ENCODE measurements at places on chromosomes 13 and 19.
A peak's percentile ranks its signal among the peaks of the same experiment; 100 is the strongest.

GRCh38 chr19:49056101-49056901 is 1.2 kb downstream of the CGB7 start:
- peak; percentile 97 for DNase-seq
- H3K27me3 ChIP-seq, result no peaks in the 10 kb centered on the region
- no peak overlapping the region for H3K27ac ChIP-seq
- peak overlapping the region; percentile 81 for H3K4me3 ChIP-seq
- H3K36me3 ChIP-seq, result no peaks in the 10 kb centered on the region

DNA sequence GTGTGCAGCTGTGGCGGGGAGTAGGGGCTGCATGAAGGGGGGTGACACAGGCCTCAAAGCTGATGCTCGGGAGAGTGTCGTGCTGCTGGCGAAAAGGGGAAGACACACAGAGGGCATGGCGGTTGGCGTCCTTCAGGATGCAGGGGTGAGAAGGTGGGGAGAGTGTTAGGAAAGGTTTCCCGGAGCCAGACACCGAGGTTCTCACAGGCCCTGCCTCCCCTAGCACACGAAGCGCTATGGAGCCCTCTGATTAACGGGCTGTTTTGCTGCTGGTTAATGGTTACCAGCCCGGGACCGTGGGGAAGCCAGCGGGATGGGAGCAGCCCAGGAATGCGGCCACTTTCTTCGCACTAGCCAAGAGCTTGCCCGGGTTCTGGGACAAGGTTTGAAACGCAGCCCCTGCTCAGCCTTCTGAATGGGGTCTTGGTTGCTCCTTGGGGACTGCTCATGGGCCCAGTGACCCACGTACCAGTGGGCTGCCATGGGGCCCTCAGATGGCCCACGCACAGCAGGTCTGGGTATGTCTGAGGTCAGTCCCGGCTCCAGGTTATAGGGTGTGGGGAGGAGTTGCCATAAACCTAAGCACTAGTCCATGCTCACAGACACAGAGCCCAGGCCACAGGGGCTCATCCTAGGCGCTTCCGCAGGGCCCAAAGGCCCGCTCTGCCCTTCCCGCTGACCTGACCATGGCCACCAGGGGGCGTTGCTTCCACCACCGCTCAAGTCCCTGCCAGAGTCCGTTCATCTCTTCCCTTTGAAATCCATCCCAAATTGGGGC is 31.3 kb upstream of the ISYNA1 start:
- H3K4me1 ChIP-seq, result peaks cover 20% of the 10 kb centered on the region
- no peak overlapping the region for H3K27ac ChIP-seq
- no peak overlapping the region for H3K4me3 ChIP-seq
- peak; percentile 96 for DNase-seq
- peaks cover 20% of the 10 kb centered on the region for H3K36me3 ChIP-seq

DNA sequence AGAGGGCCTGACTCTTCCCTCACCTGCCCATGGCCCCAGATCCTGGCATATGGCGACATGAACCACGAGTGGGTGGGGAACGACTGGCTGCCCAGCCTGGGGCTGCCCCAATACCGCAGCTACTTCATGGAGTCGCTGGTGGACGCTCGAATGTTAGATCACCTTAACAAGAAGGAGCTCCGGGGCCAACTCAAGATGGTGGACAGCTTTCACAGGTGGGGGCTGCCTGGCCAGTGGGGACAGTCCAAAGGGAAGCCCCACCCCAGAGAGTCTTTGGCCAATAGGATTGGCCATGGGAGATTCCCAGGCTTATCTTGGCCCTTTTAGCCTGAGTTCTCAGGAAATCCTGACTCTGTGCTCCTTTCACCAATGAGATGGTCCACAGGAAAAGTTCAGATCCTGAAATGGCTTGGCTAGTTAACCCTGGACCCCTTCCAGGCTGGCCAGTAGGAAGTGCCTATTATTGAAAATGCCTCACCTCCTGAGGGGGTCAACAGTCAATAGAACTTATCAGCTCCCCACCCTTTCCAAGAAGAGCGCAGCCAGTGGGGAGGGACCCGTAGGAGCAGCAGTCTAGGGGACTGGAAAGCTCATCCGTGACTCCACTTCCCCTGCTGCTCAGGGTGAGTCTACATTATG is 7.0 kb downstream of the HRC start:
- no peaks in the 10 kb centered on the region for H3K36me3 ChIP-seq
- H3K27me3 ChIP-seq, result no peaks in the 10 kb centered on the region
- DNase-seq, result peak; percentile 83
- H3K4me3 ChIP-seq, result no peak overlapping the region
- H3K27ac ChIP-seq, result no peak overlapping the region
- peaks cover 30% of the 10 kb centered on the region for H3K4me1 ChIP-seq

DNA sequence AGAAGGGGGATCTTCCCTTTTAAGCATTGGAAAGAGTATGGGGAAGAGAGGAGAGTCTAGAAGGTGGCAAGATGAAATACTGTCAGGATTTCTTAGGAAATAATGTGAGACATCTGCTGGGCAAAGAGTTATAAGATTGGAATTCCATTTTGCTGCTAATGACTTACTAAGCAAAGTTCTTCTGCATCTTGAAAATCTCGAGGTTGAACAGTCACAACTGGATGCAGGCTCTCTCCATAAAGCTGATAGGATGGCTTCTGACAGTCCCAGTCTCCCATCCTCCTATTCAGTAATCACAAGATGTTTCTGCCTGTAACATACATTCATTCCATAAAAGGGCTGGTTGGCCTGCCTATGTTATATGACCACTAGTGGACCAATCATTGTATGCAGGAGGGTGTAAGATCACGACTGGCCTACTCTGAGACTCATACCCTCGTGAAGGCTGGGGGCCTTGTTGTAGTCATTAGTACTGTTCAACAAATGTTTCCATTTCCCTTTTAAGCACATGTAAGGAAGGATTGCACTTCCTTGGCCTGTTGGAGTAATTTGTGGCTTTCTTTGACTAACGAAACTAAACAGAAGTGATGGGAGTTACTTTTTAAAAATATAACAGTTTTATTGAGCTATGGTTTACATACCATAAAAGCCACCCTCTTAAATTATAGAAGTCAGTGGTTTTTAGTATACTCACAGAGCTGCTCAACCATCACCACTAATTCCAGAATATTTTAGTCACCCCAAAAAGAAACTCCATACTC is 45.0 kb upstream of the TDRD3 start:
- no peak for DNase-seq
- H3K4me1 ChIP-seq, result no peaks in the 10 kb centered on the region
- no peak overlapping the region for H3K27ac ChIP-seq
- no peaks in the 10 kb centered on the region for H3K36me3 ChIP-seq
- H3K4me3 ChIP-seq, result no peak overlapping the region
- peaks cover 13% of the 10 kb centered on the region for H3K27me3 ChIP-seq

DNA sequence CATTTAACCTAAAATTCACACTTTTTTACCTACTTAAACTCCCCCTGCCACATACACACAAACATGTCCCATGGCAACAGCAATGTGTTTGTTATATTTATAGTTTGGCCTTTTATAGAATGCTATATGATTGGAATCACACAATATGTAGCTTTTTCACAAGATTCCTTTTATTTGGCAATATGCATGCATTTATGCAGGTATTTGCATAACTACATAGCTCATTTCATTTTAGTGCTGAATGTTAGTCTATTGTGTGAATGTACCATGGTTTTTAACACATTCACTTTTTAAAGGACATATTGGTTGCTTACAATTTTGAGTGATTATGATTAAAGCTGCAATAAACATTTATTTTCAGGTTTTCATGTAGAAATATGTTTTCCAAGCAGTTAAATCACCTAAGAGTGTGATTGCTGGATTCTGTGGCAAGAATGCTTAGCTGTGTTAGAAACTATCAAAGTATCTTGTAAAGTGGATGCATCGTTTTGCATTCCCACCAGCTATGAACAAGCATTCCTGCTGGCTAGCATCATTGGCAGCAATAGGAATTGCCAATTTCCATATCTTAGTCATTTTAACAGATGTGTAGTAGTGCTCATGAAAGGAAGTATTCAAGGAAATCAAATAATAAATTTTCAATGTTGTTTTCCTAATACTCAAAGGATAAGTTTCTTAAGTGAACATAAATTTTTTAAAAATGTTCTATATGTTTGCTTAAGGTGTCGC is 557.0 kb downstream of the SLITRK1 start:
- no peak overlapping the region for H3K4me3 ChIP-seq
- H3K27me3 ChIP-seq, result no peaks in the 10 kb centered on the region
- H3K36me3 ChIP-seq, result no peaks in the 10 kb centered on the region

DNA sequence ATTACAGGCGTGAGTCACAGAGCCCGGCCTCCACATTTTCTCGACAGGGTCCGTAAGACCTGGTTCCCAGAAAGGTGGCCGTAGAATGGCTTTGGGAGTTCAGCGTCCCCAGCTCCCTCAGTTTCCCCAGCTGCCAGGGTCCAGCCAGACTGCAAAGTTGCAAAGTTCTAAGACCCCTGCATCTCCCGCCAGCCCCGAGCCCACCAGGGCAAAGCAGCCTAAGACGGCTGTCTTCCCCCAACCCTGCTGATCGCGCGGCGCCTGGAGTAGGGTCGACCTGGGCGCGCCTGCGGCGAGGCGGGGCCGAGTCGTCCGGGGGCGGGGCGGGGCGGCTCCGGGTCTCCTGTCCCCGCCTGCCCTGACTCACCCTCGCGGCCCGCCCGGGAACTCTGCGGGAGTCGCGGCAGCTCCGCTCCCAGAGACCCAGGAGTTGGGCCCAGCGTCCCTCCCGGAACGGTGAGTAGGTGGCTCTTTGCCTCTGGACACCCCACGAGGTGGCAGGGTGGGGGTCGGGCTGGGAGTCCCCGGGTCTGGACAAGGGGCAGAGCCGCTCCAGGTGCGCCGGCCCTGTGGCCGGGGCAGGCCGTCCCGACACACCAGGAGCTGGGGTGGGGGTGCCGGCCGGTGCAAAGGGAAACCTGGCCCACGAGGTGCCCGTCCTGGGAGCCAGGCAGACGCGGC is at the start of gene LRRC8E:
Gene LRRC8E, plus strand, starts transcription at position 366 of the 681 bp plus-strand sequence. CDS start 7,094 bp downstream, outside the sequence.
- peak within 1 kb of the TSS; percentile 58 for H3K27ac ChIP-seq
- H3K27me3 ChIP-seq, result no peaks in the 10 kb centered on the region
- peaks cover 11% of the 10 kb centered on the region for H3K4me1 ChIP-seq
- peak; percentile 99 for DNase-seq
- no peaks in the 10 kb centered on the region for H3K36me3 ChIP-seq

DNA sequence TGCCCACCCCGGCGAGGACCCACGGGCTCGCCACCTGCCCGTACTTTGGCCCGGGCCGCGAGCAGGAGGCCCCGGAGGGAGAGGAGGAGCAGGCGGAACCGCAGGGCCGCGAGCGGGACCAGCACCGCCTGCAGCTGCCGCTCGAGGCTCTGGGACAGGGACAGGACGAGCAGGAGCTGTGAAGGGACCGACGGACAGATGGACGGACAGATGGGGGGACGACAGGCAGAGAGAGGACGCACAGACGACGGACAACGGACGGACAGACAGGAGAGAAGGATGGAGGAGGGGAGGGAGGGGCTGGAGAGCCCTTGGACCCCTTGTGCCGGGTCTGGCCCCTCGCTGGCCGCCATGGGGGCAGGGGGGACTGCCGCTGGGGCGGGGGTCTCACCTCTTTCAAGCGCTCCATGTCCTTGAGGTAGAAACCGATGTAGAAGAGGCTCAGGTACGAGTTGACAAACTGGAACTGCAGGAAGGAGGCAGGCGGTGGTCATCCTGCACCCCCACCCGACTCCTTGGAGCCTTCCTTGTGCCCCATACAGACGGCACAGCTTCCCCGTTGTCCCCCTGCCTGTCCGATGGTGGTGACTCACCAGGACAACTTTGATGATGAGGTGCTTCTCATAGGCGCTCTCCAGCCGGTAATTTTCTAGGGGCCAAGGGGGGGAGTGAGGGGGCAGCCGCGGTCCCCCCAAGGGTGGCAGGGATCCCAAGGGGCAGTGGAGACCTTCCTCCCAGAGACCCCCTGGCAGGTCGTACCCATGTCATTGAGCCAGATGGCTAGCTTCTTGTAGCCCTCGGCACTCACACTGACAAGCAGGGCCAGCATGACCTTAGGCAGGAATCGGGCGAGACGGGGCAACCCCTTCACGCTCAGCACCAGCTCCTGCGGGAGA is 5.0 kb downstream of the ANO8 start:
- no peaks in the 10 kb centered on the region for H3K27me3 ChIP-seq
- H3K4me3 ChIP-seq, result no peak overlapping the region
- H3K27ac ChIP-seq, result no peak overlapping the region
- peaks cover 18% of the 10 kb centered on the region for H3K4me1 ChIP-seq

DNA sequence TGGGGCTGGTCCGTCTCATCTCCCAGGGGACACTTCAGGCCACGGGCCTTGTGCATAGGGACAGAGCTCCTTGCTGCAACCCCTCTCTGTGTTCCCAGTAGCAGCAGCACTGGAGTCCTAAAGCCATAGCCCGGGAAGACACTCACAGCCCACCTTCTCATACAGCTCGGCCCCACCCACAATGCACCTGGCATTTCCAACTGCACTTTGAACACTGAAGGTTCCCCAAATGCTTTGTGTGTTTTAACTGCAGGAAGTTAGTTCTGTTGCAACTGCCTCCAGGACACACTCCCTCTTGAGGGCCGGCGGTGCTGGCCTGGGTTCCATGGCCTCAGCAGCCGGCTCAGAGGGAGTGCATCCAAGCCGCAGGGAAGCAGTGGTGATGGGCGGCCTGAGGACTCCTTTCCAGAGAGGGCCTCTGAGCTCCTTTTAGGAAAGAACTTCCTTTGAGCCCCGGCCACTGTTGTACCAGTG is 22.7 kb upstream of the TMEM255B start:
- H3K4me1 ChIP-seq, result no peaks in the 10 kb centered on the region
- no peak overlapping the region for H3K27ac ChIP-seq
- no peak for DNase-seq
- no peak overlapping the region for H3K4me3 ChIP-seq

GRCh38 chr13:24623149-24623665 is 57.0 kb upstream of the ATP12A start:
- H3K27me3 ChIP-seq, result no peaks in the 10 kb centered on the region
- H3K4me1 ChIP-seq, result no peaks in the 10 kb centered on the region
- no peak overlapping the region for H3K27ac ChIP-seq
- H3K36me3 ChIP-seq, result no peaks in the 10 kb centered on the region
- no peak for DNase-seq
- H3K4me3 ChIP-seq, result no peak overlapping the region

- no peaks in the 10 kb centered on the region for H3K27me3 ChIP-seq
- peak; percentile 56 for DNase-seq
- H3K4me1 ChIP-seq, result peaks cover 20% of the 10 kb centered on the region
- no peak overlapping the region for H3K4me3 ChIP-seq
- no peak overlapping the region for H3K27ac ChIP-seq
These were observed 67.8 kb downstream of the CEBPG start for GRCh38 chr19:33441277-33441699.

DNA sequence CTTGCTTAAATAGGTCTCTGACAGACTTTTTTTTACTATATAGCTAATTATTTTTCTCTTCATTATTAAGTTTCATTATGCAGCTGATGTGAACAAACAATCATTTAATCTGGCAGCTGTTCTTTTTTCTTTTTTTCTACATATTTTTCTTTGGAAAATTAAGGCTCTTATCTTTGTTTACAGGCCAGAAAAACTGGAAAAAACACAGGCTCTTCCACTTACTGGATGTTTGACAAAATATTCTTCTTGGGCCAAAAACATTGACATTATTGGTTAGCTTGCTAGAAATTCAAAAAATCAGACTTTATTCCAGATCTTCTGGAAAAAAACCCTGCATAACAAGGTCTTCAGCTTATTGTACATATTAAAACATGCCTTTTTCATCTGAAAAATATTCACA is 15.7 kb downstream of the ZNF66 start:
- DNase-seq, result no peak
- H3K36me3 ChIP-seq, result peaks cover 9% of the 10 kb centered on the region
- no peak overlapping the region for H3K27ac ChIP-seq
- H3K4me1 ChIP-seq, result no peaks in the 10 kb centered on the region
